Fibroblast of mammary gland (primary cell): ENCODE measurements at places on chromosomes 4 and X.

DNA sequence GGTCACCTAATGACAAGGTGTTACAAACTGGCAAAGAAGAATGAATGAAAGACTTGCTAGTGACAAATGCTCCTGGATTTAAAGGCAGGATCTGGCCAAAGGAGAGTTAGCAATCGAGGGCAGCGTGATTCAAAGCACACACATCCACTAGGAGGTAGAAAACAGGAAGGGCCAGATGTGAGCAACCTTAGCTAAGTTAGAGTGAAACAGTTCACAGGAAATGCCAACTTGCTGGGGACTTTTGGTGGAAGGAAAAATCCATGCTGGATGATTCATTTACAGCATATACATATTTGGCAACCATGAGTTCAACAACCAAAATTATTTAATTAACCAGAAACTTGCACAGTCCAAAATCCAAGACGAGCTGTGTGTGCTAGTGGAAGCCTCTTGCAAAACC, 276.9 kb downstream of the PTTG2 start:
- DNase-seq = peak; percentile 60

- no peak for DNase-seq
Observed at GRCh38 chrX:11363069-11363594, 69.9 kb downstream of the AMELX start.

DNA sequence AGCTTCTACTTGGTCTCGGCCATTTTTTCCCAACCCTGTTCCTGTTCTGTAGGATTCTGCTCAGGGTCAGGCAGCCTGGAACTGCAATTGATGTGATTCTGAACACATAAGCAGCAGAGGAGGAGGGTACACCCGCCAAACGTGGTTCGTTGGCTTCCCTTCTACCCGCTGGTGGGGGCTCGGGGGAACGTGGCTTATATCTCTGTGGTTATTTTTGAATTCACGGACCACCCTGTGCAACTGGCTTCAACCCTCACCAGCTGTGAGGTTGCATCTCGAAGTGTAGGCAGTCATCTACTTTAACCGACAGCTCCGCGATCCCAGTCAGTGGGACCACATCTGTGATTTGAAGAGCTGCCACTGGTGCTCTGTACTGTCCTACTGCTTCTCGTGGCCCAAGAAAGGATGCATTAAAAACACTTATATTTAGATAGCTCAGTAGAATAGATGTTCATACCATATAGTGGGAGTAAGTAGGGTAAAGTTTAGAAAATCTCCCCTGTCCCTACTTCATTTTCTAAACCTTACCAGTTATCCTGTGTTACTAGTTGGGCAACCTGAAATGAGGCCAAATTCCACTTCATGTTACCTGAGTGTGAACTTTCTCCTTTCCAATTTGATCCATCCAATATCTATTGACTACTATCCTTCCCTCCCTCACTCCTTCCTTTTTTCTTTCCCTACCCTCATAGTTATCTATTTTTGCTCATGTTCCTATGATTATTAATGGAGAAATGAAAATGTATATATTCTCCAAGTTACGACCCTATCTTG, 80.4 kb upstream of the BCOR start:
- DNase-seq = no peak

DNA sequence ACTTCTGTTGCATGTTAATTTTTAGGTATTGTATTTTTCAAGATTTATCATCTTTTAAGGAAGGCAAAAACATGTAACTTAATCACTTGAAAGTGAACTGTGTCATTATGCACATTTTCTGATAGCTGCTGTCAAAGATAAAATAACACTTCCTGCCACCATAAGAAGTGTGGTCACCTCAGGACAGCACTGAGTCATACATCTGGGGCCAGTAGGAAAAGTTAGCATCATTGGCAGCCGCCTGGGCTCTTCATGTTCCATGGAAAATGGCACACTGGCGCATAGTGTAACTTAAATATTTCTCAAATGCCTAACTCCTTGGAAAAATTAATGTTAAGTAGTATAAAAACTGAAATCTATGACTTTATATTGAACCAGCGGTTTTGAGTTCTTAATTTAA, 24.2 kb downstream of the CNKSR2 start:
- DNase-seq = peak; percentile 11

DNA sequence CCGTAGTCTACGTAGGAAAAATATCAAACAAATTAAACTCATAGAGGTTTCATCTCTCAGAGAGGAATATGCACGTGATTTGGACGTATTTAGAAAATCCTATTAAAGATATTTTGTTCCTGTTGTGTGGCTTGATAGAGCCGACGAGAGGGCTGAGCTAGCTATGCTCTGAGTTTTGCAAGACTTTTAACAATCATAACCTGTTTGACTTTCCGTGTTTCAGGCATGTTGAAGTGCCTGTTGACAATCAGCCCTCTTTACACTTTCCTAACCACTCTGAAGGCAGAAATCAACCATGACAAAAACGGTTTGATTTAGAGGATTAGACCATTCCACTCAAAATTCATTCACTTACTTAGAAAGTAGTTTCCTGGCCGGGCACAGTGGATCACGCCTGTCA, 297.3 kb downstream of the ASMT start:
- DNase-seq = no peak

GRCh38 chrX:39765327-39765726, 332.4 kb downstream of the BCOR start:
- DNase-seq = no peak

GRCh38 chrX:105464618-105465017, 244.1 kb upstream of the TEX13A start:
- peak; percentile 29 for DNase-seq

GRCh38 chr4:106365613-106366012, 3.0 kb downstream of the GIMD1 start:
- DNase-seq = peak; percentile 92

DNA sequence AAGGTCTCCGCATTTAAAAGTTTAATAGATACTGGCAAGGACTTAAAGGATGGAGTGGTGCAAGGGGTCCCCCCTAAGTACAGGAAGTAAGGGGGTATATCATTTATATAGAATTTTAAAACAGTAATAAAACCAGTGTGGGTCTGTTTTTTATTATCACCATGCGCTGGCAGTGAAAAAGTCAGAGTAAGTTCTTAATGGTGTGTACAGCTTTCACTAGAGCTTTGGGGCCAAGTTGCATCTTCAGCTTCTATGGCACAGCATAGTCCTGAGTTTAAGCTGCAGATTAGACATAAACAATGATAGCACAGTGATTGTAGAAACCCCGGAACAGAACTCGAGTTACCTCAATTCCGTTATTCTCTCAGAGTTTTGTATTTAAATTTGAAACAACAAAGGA, 27.6 kb downstream of the RHOH start:
- no peak for DNase-seq

- DNase-seq = no peak
Observed at GRCh38 chr4:120318196-120318846, 251.7 kb upstream of the MAD2L1 start.

DNA sequence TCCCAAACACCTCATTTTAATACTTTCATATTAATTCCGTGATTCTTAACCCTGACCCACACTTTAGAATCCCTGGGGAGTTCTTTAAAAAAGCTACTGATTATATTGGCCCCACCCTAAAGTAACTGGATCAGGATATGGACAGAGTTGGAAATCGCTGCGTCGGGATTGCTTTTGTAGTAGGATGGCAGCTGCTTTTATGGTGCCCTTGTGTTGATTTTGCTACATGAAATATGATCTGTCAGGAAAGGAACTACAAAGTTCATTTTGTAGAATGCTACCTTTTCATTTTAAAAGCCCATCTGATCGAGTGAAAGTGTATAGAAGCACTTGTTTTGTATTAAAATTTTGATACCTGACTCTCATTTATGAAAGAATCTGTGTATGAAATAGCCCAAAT, 43.6 kb downstream of the TMEM131L start:
- no peak for DNase-seq

- DNase-seq = no peak
Observed at GRCh38 chr4:38223782-38224236, 263.6 kb downstream of the PTTG2 start.

DNA sequence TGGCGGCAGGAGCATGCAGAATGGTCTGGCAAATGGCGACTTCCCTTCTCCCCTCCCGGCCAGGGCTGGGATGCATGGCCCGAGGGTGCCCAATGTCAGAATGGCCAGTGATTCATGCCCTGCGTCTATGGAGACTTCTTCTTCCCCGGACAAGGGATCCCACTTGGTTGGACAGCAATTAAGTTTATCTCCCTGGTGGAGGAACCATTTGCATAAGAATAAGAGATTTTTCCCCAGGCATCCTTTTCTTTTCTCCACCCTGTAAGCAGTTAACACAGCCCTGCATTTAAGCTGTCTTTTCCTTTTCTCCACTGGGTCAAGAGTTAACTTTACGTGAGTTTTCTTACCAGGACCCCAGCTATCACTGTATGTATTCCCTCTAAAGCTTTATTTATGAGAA, 856.6 kb downstream of the GLUD2 start:
- DNase-seq = no peak

DNA sequence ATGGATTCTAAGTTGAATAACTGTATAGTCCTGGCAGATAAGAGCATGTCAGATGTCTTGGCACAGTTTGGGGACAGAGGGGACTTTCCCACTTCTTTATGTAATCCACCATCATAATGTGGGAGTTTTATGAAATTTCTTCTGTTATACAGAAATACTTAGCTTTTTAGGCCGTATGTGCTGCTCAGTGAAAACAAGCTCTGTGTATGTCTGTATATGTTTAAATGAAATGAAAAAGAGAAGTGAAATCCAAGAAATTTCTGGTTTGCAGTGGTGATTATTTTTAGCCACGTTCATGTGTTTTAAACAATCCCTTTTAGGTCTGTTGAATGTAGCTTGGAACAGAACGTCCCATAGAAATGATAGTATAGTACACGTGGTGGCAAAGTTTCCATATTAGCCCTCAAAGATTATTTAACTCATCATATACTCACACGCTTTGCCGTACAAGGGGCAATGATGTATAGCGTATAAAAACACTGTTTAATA, 41.0 kb downstream of the GAB1 start:
- no peak for DNase-seq

DNA sequence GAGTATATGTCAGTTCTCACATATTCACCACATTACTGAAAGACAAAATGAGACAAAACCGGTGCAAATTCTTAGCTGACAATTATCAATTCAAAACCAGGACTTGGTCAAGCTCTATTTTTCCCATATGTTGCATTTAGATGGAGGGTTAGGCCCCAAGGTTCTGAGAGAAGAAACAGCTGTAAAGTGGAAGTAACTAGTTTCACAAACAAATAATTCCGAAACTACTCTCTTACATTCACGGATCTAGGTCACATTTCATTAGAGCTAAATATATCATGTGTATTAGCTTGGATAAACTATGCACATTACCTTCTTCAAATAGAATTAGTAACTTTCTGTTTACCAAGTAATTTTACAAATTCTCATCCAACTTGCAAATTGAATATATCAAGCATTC, 3.7 kb upstream of the GABRA2 start:
- no peak for DNase-seq

GRCh38 chrX:49058794-49059193, at the start of gene CCDC120:
Gene CCDC120 (plus strand): TSS chrX:49058999. CDS start chrX:49062042, 3,043 bp downstream.
- DNase-seq = no peak

GRCh38 chr4:78038704-78039103, 18.4 kb upstream of the FRAS1 start:
- no peak for DNase-seq

- DNase-seq = no peak
Observed at GRCh38 chr4:31662951-31663350, 942.8 kb downstream of the PCDH7 start.

GRCh38 chr4:115852767-115853091, 739.3 kb upstream of the NDST4 start:
- no peak for DNase-seq

GRCh38 chrX:125998432-125998831, 167.7 kb downstream of the DCAF12L2 start:
- DNase-seq = peak; percentile 2

DNA sequence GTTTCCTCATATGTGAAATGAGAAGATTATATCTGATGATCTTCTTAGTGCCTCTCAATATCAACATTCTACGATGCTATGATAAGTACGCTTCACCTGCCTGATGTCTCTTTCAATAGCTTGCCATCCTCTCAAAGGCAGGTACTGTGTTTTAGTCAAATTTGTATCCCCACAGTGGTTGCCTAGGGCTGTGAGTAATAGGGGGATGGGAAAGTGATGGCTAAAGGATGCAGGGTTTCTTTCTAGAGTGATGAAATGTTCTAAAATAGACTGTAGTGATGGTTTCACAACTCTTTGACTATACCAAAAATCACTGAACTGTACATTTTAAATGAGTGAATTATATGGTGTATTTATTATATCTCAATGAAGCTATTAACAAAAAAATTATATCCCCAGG, 142.8 kb downstream of the HS6ST2 start:
- DNase-seq = no peak

DNA sequence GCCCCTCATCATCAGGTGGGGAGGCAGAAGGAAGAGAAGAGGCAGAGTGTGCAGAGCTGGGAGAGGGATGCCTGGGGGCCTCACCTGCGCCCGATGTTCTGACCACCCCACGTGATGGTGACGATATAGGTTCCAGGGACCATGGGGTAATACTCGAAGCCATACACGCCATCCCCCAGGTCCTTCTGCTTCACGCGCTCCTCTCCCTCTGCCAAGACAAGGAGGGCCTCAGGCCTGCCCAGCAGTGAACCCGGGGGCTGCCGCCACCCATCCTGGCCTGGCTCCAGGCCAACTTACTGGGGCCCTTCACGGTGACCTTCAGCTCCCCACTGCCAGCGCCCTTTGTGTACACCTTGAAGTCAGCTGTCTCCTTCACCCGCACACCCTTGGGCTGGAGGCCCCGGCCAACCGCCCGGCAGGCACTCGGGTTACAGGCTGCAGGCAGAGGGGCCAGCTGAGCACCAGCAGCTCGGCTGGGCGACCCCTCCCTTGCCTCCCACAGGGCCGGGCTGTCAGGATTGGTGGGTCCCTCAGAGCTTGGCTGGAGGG, 9.3 kb downstream of the FLNA start:
- no peak for DNase-seq

- peak; percentile 44 for DNase-seq
Observed at GRCh38 chr4:15040916-15041463, 38.7 kb downstream of the CPEB2 start.

GRCh38 chr4:37132351-37132974, 112.1 kb upstream of the NWD2 start:
- DNase-seq = no peak

GRCh38 chrX:13250826-13251580, 68.8 kb downstream of the ATXN3L start:
- peak; percentile 97 for DNase-seq

GRCh38 chr4:124265701-124266100, 446.8 kb downstream of the ANKRD50 start:
- DNase-seq = peak; percentile 52

DNA sequence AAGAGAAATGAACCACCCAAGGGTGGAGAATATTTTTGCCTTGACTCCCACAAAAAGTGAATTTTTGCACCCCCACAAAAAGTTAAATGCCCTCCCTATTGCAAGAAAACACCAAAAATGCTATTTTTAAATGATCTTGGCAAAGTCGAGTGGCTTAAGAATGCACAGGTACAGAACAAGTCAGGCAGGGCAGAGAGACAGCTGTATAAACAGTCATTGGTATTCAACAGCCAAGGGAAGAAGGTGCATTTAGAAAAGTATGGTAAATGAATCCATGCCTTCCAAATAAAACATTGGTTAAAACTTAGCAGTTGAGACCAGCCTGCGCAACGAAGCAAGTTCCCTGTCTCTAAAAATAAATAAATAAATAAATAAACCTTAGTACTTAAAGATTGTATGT, 169.3 kb downstream of the CHIC2 start:
- DNase-seq = no peak
